Stimulated activated CD8-positive, alpha-beta memory T cell treated with anti-CD3 and anti-CD28 coated beads, Interleukin-12 subunit alpha, Interleukin-12 subunit beta, amount 100 ng/mL, for 4 hours (primary cell): ENCODE measurements at places on chromosomes 4 and X.

- no peak for DNase-seq
These were observed 223.0 kb downstream of the COX18 start for GRCh38 chr4:72846280-72847111.

DNA sequence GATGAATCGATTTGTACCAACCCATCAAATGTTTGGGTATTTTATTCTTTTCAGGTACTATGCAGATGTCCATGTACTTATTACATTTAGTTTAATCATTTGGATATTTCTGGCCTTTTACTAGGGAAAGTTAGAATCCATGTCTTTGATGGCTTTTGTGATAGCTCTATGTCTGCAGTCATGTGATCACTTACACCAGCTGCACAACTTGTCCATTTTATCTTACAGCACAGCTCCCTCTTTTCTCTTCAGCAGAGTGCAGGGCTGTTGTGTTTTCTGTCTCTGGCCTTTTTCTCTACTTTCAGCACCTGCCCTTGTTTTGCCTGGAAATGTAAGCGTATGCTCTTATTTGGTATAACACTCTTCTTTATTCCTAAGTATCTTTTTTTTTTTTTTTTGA is 30.6 kb downstream of the WWC2 start:
- DNase-seq, result no peak

DNA sequence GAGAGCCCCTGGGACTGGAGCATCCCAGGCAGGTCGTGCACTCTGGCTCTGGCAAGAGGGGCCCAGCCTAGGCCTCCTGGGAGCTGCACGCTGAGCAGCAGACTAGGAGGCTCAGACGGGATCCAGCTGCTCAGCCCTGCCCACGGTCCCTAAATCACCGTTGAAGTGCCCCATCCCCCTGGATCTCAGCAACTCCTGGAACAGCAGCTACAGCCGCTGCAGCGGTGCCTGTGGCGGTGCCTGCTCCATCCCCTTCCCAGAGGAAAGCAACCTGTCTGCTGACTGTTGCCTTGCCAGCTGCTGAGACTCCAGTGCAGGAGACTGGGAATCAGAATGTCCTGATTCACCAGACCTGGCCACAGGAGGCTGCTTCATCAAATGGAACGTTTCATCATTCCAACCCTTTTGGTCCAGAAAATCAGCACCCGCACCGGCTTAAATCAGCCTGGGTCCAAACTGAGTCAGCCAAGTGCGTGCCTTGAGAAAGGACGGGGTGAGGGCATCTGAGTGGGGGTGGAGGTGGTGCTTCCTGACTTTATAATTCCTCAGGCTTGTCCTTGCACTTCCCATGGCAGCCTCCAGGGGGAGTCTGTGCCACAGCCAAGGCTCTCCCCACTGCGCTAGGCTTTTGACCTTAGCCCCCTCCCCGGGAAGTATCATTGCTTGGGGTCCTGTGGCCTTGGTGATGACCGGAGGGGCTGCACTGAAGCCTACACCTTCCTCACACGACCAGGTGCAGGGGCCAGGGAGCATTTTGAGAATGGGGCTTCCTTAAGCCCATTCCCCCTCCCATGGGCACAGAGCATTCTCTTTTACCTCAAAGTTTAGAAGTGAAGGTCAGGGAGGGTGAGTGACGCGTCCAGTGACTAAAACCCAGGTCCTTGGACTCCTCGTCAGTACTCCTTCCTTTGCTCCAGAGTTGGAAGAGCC is 6.5 kb downstream of the ZNF185 start:
- DNase-seq, result peak; percentile 5

- DNase-seq, result peak; percentile 53
These were observed 71.7 kb upstream of the BCOR start for GRCh38 chrX:40169193-40170101.

DNA sequence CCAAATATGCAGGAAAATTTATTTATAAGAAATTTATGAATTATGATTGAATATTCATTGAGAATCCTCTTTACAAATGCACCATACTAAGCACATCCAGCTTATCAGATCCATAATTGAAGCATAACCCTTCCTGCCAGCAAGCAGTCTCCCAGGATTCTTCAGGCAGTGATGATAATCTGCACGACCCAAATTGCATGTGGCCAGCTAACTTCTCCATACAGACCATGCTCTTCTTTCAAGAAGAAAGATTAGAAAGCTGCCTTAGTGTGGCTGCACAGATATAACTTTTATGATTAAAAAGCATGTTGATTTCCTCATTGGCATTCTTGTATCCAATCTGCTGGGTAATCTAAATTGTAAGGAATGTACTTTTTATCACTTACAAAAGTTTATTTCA is 3.3 kb upstream of the CBR4 start:
- DNase-seq, result no peak

DNA sequence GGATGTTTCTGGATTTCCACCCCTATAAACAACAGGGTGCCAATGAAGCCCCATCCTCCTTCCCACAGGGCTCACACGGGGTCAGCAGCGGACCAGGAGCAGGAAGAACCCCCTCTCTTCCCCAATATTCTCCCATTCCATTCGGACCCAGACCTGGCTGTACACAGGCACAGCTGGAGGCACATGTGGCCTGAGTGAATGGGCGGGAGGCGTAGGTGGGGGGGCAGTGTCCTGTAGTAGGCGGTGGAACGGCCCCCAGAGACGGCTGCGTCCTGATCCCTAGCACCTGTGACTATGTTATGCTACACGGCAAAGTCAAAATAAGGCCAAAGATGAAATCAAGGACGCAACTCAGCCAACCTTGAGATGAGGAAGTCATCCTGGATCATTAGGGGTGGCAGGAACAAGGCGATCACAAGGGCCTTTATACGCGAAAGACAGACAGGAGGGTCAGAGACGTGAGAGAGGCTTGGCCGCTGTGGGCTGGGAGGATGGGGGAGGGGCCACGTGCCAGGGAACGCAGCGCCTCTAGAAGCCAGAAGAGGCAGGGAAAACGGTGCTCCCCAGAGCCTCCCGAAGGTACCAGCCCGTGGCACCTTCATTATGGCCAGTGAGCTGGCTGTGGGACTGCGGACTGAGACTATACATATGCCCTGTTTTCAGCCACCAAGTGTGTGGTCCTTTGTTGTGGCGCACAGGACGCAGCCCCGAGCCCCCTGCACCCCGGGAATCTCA is 75.6 kb downstream of the WFS1 start:
- DNase-seq, result no peak

DNA sequence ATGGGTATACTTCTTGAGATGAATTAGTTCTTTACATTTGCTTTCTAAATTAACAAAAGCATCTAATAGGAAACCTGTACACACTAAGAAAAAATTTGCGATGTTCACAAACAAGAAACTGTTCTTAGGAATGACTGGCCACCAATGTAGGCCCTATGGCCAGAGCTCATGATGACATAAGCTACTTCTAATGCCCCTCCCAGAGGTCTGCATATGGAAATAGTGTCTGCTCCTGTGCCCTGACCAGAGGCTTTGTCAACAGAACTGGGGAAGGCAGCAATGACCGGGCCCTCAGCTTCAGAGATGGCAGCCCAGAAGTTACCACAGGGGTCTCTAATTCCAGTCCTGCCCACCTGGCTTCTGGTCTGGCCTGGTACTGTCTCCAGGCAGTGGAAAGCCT is 15.0 kb upstream of the BCLAF3 start:
- DNase-seq, result no peak

GRCh38 chrX:47587906-47588735 is 5.9 kb downstream of the TIMP1 start:
- DNase-seq, result no peak

- DNase-seq, result no peak
These were observed 616.2 kb upstream of the AADAT start for GRCh38 chr4:170705907-170706306.
